ENCODE measurements at places on chromosomes 3 and 15.

GRCh38 chr3:147397155-147397874 lies 9.0 kb downstream of the ZIC4 start:
- peak; percentile 66 for DNase-seq

DNA sequence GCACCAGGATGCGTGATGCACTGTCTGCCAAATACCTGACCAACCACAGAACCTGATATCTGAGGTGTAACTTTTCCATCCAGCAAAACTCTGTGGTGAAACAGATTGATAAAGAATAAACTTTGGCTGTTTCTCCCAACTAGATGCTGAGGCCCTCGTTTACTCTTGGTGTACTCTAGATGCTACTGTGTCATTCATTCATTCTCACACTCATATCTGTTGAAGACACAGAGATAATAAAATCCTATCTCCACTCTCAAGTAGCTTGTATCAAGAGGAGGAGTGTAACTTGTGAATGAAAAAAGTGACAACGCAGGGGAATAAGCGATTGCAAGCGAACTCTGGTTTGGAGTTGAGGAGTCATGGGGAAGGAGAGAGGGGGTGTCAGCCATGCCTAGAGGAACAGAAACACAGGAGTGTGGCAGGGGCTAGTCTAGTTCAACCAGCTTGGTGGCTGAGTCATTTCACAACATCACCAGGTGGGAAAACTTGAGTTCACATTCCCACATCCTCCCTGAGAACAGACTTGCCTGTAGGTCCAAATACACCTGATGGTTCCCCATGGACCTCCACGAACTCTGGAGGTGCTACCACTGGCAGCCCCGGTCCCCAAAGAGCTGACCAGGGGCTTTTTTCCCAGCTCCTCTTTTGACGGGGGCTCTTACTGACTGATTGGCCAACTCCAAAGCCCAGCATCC lies 73.3 kb upstream of the SNRK start:
- no peak for DNase-seq

DNA sequence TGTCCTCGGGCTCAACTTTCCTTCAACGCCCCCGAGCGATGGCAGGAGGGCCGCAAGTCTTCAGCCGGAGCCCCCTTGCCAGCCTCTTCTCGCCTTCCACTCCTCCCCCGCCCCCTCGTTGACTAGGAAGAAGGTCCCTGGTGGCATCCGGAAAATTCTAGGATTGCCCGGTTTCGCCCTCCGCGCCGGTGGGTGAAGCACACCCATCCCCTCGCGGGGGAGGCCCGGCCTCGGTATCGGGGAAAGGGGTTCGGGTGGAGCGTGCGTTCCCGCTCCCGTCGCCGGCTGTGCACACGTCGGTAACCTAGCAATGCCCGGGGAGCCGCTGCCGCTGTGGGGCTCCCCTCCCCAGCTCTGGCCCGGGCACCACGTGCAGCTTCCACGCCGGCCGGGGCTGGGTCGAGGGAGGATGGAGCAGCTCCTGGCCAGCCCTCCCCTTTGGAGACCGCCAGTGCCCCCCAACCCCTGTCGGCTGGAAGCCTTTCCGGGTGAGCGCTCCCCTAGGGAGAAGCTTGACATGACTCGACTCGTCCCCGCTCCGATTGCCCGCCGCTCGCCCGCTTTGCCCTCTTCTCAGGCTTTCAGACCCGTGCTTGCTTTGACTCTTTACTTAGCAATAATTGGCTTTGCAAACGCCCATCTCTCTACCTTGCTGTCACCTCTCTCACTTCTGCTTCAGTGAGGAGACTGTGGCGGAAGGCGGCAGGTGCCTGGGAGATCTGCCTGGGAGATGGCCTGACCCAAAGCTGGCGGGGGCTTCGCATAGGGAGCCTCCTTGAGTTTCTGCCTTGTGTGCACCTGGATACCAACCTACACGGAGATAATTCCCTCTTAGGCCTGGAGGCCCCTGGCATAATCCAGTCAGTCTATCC lies 1.3 kb downstream of the CACNA1D start:
- DNase-seq, result no peak

- peak; percentile 81 for DNase-seq
These were observed 100.0 kb upstream of the IGF1R start for GRCh38 chr15:98548139-98548971.

DNA sequence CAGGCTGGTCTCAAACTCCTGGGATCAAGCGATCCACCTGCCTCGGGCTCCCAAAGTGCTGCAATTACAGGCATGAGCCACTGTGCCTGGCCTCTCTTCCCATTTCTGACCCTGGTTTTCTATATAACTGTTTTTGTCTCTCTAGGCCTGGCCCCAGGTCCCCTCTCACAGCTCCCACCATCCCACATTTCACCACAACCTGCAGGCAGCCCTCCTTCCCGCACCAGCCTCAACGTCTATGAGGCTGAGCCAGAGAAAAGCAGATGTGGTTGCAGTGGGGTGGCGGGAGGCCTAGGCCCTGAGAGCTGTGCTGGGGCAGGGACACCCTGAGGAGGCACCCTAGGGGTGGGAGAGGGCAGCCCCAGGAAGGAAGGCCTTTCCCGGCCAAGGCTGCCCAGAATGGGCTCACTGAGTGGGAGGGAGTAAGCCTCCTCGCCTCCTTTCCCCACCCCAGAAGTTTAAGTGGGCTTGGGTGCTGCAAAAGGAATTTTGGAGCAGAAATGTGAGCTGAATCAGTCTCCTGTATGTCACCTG lies 99.7 kb downstream of the LSM3 start:
- no peak for DNase-seq

- no peak for DNase-seq
These were observed 79.7 kb downstream of the STAG1 start for GRCh38 chr3:136672457-136672856.

DNA sequence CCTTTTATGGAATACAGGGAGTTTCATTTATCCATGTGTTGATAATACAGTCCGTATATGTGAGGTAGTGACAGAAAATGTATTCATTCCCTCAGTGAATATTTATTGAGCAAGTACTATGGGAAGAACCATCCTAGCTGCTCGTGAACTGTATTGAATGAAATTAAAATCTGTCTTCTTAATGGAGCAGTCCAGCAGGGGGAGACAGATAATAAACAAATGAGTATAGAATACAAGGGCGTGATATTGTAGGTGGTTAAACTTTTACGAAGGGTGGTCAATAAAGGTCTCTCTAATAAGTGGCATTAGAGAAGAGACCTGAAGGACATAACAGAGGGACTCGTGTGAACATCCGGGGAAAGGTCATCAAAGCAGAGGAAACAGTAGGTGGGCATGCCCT lies 62.7 kb upstream of the OSTN start:
- DNase-seq, result no peak

GRCh38 chr3:183845608-183846288 lies 20.4 kb upstream of the MAP6D1 start:
- DNase-seq, result no peak

DNA sequence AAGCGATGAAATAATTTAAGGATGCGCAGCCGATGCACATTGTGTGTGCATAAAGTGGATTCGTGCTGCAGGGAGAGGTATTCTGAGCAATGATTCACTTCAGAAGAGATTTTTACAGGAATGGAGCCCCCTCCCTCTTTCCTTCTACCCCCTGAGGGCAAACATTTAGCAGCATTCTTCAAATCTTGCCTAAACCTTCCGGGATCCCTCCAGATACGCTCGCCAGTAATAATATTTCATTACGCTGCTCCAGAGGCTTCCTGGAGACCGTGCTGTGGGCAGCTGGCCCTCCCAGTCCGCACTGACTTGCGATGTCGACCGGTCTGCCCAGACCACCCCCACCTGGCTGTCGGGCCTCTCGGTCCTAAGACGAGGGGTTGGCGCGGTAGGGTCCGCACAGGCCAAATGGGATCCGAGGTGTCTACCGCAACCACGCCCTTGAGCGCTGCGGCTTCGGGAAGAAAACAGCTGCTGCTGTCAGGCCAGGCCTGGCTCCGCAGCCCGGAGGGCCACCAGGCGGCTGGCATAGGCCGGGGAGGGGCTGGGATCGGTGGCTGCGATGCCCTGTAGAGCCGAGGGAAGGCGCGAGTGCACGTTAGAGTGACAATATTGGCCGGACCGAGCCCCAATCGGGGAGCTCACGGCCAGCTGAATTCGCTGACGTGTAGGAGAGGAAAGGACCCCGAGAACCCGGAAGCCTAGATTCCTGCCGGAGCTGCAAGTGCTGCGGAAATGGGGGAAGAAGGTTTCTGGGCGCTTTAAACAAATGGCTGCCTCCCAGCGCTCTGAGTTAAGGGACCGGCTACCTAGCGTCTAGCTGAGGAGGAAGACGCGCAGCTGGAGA lies 14.3 kb downstream of the ZIC4 start:
- DNase-seq, result peak; percentile 70

GRCh38 chr15:48802867-48803266 lies 8.0 kb downstream of the CEP152 start:
- no peak for DNase-seq

DNA sequence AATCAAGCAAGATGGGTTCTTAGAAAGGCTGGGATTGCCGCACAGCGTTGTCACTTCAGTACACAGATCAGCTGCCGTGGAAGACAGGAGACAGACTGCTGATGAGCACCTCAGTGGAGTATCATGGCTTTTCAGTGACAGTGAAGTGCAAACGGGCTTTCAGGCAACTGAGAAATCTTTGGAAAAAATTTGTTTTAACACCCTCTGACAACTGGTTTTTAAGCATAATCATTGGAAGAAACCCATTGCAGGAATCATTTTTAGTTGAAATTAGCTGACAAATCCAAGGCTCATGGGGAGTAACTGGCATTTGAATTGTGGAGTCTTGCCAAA lies 418.8 kb downstream of the OTOL1 start:
- DNase-seq, result no peak

GRCh38 chr15:48415036-48415886 lies 84.0 kb downstream of the DUT start:
- no peak for DNase-seq

GRCh38 chr15:58019503-58020376 lies 45.8 kb downstream of the ALDH1A2 start:
- DNase-seq, result no peak

DNA sequence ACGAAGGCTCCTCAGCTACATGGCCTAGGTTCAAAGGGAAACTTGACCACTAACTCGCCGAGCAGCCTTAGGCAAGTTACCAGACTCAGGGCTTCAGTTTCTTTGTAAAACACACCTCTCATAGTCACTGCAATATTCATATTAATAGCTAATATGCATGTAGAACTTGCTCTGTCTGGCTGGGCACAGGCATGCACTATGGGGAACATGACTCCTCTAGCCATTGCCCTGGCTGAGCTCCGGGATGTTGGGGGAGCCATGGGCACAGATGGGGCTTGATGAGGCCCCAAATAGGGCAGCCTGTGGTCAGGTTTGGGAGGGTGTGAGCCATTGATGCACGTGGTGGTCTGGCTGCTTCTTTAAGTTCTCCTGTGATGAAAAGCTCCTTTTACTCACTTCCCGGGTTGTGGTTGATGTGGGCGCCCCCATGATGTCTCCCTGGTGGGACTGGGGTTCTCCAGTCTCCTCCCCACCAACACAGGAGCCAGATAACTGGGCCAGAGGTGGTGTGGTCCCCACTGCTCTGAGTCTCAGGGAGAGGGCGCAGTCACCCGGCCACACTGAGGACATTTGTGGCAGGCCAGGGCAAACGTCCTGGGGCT lies 29.4 kb upstream of the DUSP7 start:
- no peak for DNase-seq

- no peak for DNase-seq
These were observed 914.5 kb upstream of the EPHA6 start for GRCh38 chr3:95899911-95900310.

DNA sequence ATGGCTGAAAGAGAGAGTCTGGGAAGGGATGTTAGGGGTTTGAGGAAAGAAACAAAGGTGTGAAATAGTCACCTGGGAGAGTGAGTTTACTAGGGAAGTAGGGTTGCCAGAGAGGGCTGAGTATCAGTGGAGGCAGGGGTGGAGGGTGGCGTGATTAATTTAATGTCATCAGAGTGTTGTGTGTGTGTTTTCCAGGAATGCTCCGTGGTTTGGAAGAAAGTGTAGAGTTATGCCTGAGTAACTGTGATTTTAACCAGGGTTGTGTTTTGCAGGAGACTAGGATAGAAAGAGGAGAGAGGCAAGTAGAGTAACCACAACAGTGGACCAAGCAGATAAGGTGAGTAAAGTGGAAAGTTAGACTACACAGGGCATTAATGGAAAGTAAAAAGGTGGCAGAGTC lies 27.2 kb downstream of the PLD1 start:
- no peak for DNase-seq

DNA sequence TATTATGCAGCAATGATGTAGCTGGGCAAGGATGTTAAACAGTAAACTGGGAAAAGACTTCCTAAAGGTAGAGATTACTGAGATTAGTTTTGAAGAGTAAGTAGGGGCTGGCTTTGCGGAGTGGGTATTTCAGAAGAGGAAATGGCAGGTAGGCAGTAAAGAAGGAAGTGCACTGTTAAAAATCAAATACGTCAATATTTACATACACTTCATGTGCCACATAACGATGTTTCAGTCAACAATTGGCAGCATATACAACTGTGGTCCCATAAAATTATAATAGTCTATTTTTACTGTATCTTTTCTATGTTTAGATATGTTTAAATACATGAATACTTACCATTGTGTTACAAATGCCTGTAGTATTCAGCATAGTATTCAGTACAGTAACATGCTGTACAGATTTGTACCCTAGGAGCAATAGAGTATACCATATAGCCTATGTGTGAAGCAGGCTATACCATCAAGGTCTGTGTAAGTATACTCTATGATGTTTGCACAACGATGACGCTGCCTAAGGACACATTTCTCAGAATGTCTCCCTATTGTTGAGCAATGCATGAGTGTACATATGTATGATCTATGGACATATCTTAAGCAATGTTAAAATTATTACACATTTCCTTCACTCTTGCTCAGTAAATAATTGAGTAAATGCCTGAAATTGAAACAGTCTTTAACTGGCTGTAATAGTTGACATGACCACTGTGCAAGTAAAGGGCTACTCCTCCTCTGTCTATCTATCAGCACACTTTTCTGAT lies 196.7 kb downstream of the ISL2 start:
- DNase-seq, result no peak

DNA sequence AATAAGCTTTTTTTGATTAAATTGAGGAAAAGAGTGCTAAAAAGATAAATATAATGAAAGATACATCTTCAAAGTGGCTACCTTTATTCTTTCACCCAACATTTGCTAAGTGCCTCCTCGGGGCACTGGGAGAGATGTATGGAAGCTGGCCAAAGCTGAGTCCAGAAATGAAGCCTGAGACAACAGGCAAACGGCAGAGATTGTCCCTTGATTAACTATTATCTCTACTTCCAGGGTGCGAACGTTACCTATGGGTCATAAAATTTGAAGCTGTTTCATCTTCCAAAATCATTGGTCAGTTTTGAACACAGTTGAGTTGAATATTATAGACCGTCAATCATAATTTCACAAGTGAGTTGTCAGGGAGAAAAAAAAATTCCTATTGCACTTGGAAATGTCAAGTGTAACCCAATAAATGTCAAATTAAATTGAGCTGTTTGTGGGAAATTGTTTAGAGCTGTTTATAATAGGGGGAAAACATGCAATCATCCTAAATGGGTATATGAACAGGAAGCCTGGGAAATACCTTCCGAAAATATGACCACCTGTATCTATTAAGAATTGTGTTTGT lies 73.9 kb downstream of the SUCLG2 start:
- no peak for DNase-seq

DNA sequence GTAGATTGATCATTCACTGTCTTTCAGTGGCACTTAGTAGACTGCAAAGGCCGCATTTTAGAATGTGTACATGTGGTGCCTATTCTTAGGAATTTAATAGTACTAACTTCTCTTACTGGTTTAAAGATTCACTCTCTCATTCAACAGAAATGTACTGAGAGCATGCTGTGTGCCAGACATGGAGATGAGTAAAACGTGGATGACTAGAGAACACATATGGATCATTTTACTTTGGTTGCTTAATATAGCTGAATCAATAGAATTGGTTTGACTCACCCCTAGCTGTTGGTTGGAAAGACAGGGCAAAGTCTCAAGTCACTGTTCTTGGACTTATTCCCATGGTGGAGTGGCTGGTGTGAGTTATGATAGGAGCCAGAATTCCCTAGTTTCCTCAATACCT lies 109.1 kb upstream of the TNFAIP8L3 start:
- no peak for DNase-seq

Measured in coronary artery (tissue), 2 donors.